ENCODE measurements at places on chromosomes 16 and 17. TPM values are rescaled to one million over a fixed set of nuclear protein-coding genes. Genes with fewer than 3 reads are reported as not detected.
A peak's percentile ranks its signal among the peaks of the same experiment; 100 is the strongest.

GRCh38 chr17:57033296-57033695, 51.8 kb upstream of the AKAP1 start:
- DNase-seq, result no peak

DNA sequence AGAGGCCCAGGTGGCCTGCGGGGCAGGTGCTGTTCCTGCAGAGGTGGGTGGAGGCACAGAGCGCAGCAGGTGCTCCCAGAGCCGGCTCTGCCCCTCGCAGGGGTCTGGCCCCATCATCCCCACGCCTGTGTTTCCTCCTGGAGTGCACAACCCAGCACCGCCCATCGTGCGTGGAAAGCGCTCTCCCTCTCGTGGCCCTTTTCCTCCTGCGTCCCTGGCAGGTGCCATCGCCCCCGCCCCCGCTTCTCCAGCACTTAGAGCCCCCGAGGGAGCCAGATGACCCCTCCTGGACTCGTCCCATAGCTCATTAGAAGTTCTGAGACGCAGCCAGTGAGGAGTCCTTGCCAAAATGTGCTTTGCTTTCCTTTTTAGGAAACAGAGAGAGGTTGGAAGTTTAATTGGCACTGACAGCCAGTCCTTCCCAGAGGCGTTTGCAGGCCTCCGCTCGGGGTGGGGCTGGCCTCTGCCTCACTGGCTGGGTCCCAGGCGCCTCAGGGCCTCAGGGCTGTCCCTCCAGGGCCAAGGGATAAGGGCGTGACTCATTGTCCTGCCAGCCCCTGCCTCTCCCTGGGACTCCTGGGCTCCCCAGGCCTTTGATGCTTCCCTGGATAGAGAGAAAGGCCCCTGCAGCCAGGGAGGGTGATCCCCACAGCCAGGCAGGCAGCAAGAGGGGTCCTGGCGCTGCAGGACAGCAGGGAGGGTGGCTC, 32.2 kb upstream of the CHMP6 start:
- DNase-seq, result no peak

GRCh38 chr17:37339321-37339720, 36.5 kb upstream of the C17orf78 start:
- DNase-seq, result peak; percentile 21

DNA sequence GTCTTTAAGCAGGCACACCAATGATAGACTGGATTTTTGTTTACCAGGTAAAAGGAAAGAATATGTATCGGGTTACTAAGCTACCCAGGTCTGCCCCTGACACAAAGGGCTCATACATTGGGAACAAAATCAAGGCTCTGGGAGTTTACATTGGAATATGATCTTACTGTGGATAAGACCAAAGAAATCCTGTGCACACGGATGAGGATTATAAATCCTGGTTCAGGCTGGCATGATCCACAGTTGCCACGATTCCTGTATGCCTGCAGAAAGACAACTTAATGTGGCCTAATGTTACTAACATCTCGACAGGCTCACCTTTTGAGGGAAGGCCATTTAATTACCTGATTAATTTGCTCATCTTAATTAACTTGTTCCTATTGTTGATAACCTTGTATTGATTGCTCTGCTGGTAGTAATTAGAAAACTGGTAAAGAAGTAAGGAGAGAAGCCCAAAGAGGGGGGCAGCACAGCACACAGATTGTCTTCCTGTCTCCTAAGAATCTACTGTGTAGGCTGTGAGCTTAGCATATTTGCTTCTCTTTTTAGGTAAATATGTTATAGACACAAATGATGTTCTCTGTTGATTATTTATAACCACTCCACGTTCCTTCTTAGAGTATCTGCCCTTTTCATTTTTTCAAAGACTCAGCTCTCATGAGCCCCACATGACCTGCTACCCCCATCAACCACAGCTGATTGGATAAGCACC, 51.0 kb upstream of the TOX3 start:
- DNase-seq, result no peak

GRCh38 chr17:45020354-45021138, 30.9 kb downstream of the DCAKD start:
- peak; percentile 49 for DNase-seq

GRCh38 chr17:58534901-58535421, 20.5 kb upstream of the MTMR4 start:
- DNase-seq, result no peak

GRCh38 chr17:77365584-77366186, 224.9 kb downstream of the SEC14L1 start:
- DNase-seq, result no peak

- no peak for DNase-seq
Observed at GRCh38 chr17:41523787-41524186, 4.3 kb downstream of the KRT19 start.

DNA sequence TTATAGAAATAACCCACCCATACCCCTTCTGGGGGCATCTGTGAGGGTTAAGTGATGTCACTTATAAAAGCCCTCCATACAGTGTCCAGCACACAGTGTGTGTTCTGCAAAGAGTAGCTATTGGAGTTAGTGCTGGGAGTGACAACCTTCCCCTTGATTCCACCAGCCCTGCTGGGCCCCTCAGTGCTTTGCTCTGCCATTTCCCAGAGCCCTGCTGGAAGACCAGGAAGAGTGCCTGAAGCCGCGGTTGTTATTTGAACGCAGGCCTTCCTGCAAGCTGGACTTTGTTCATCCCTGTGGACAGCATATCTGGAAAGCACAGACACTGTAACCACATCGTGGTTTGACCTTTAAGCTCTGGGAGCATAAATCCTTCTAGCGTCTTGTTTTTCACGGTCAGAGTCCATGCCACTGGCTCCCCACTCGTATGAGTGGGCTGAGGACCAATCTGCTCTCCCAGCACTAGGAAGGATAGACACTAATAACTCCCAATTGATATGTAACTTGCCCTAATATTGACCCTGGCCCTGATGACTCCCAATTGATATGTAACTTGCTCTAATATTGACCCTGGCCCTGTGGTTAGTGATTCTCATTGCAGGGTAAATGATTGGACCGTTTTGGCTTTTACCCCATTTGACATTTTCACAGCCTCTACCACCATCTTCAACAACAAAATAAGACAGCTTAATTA, 297.1 kb upstream of the MAF start:
- no peak for DNase-seq

DNA sequence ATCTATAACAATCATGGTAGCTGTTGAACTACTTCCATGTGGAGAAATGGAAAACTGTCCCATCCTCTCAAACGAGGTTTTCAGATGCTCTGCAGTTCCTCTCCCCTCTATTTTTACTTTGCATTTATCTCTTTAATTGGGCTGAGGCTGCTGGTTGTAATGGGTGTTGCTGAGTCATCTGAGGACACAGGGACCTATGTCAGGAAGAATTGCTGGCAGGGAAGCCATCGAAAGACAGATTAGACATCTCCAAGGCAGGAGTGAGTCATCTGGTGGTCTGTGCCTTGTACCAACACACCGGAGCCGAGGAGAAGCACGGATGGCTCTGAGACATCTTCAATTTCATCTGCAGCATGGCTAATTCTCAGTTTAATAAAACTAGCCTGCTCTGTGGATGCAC, 394.5 kb downstream of the GRIN2A start:
- DNase-seq, result no peak

DNA sequence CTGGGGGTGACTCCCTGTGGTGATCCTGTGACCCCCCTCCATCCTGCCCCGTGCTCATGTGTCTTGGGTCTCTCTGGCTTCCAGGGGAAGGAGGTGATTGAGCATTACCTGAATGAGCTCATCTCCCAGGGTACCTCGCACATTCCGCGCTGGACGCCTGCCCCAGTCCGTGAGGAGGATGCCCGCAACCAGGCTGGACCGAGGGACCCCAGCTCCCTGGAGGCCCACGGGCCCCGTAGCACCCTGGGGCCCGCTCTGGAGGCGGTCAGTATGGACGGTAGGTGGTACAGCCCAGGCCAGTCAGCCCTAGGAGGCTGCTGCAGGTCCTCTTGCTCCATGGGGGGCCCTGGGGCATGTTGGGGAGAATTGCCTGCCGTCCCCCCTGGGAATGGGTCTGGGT, 33.6 kb downstream of the SEC14L5 start:
- no peak for DNase-seq

GRCh38 chr16:645852-646678, 3.1 kb upstream of the WDR90 start:
- DNase-seq, result no peak

GRCh38 chr17:52831536-52831935, 673.0 kb upstream of the CA10 start:
- no peak for DNase-seq

GRCh38 chr16:51057969-51058337, 93.1 kb downstream of the SALL1 start:
- DNase-seq, result no peak

DNA sequence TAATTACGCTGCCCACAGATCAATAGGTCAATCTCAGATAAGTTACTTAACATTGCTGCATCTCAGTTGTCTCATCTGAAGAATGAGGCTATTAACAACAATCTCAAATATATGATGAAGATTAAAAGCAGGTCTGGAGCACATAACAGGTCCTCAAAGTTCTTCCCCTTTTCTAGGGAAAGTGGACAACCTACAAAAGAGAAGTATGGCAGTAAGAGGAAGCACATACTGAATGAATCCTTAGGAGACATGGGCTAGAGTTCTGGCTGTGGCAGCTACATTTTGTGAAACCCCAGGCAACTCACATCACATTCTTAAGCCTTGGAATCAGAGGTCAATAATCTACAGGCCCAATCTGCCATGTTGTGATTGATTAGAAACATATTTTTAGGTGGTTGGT, 180.6 kb downstream of the PCTP start:
- DNase-seq, result no peak

The MMP2 gene
- 25.4 TPM for total RNA-seq

The FA2H gene
- 0.27 TPM for total RNA-seq

The SEPTIN12 gene
- total RNA-seq, result not detected

The KRT39 gene
- total RNA-seq, result not detected

The KCNAB3 gene
- total RNA-seq, result 3.2 TPM

The EVPL gene
- not detected for total RNA-seq

The TM4SF5 gene
- not detected for total RNA-seq

The MT1A gene
- not detected for total RNA-seq

Measured in cerebellum (tissue), 4 donors.